ENCODE measurements at places on chromosomes 12 and 14.

DNA sequence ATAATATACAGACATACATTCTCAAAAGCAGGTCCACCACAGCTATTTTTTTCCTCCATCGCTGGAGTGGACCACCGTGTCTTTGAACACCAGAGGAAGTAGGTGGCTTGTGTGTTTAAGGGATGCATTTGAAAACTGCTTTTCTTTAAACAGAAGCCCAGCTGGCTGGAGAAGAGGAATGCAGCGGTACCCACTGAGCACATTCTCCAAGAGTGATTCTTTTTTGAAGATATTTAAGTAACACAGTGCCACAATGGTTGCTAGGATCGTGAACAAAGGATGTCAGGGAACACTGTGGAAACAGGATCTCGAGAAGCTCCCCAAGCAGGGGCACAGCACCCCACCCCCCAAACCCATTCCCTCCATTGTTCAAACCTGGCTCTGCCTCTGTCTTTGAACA lies 286.6 kb upstream of the PWP1 start:
- DNase-seq, result peak; percentile 49

DNA sequence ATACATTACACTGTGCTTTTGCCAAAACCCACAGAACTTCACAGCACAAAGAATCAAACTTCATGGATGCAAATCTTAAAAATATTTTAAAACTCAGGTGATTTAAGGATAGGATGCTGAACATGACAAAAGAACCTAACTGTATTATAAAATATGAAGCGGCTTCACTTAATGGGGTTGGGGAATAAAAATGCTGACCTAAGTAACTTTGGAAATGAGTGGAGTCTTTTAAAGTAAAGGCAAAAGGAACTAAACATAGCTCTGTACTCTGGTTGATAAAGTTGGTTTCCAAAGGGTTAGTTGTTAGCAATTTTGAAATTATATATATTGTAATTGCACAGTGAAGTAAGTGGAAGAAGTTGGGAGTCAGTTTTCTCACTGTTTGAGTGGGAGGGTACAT lies 111.5 kb upstream of the SYT1 start:
- DNase-seq, result no peak

- no peak for DNase-seq
Observed at GRCh38 chr12:54759751-54760150, 94.6 kb upstream of the MUCL1 start.

DNA sequence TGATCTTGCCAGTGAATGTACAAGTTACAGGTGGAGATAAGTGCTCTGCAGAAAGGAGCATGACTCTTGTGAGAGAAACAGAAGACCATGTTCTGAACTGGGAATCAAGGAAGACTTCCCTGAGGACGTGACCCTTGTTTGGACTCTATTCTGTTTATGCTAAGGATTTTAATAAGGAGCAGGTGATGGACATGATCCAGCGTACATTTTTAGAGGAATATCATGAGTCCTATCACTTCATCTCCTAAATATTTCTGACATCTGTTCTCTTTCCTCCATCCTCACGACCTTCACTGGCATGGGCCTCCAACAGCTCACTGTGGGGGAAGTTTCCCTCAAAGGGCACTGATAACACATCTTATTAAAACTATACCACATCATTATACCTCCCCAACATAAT lies 7.9 kb upstream of the SLC38A1 start:
- no peak for DNase-seq

DNA sequence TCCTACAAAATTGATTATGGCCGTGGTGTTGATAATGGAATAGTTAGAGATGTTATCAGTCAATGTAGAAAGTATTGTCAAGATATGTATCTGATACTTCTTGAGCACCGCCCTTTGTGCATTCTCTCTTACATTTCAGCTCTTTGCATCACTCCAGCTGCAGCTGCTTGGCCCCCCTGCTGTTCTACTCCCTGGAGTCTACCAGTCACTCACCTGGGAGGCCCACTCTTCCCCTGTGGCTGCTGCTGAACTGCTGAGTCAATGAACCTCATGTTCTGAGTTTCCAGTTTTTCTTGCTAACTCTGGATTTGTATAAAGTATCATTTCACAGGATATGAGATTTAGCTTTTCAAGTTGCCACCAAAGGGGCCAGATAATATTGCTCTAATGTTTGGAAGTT lies 312.8 kb upstream of the SLC16A7 start:
- no peak for DNase-seq

DNA sequence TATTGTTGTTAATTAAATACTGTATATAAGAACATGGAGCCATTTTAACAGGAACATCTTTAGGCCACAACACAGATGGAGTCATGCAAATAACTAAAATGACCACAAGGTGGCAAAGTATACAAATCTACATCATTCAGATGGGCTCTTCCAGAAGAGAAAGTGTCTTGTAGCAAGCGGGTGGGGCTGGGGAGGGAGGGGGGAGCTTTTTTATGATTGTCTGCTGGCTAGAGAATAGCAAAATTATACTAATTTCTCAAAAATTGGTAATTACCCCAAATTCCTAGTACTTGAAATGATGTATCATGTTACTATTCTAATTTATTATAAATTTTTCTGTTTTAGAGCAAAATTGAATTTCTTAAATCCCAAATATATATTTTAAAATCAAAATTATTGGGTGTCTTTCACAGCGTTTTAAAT lies 378.7 kb downstream of the PRKD1 start:
- DNase-seq, result peak; percentile 70

DNA sequence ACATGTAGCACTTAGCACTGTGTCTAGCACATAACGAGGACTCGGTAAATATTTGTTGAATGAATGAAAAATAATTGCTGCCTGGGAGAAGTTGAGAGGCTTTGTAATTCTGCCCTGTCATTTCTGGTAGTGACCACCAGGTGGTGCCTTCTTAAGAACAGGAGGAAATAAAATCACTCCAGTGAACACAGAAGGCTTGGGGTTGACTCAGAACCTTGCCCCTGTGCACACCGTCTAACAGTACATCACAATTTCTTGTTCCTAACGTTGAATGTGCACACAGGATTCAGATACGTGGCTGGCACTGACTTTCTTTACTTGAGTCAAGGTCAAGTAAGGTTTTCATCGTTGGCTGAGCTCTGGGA lies 91.8 kb downstream of the RGS6 start:
- peak; percentile 1 for DNase-seq

DNA sequence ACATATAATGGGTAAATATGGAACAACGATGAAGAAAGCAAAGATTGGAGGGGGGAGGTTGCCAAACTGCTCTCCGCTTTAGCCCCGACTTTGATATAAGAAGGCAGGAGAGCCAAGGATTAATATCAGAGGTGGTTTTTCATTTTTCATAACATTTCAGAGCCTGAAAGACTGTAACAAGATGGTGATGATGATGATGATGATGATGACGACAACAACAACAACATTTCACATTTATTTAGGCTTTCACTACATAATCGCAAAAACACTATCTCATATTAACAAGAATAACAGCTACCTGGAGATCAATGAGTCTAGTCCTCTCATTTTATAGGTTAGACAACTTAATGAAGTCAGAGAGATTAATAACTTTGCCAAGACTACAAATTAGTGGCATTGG lies 86.1 kb downstream of the ANKS1B start:
- no peak for DNase-seq

DNA sequence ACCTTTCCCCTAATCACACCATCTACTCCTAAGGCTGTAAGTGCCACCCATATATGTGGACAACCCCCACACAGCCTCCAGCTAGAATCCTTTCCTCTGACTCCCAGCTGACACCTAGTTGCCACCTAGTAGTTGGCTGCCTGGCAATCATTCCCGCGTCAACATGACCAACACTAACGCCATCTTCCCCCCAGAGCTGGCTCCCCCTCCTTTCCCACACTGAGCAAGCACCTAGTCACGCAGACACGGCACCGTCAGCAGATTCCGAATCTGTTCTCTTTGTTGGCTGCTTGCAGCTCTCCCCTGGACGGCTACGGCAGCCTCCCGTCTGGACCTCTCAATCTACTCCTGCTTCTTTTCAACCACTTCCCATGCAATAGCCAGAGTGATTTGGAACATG lies 27.7 kb downstream of the UBR7 start:
- DNase-seq, result peak; percentile 58

GRCh38 chr12:44571006-44571550 lies 305.0 kb downstream of the NELL2 start:
- no peak for DNase-seq

- no peak for DNase-seq
Observed at GRCh38 chr12:30015631-30016337, 232.0 kb upstream of the TMTC1 start.

DNA sequence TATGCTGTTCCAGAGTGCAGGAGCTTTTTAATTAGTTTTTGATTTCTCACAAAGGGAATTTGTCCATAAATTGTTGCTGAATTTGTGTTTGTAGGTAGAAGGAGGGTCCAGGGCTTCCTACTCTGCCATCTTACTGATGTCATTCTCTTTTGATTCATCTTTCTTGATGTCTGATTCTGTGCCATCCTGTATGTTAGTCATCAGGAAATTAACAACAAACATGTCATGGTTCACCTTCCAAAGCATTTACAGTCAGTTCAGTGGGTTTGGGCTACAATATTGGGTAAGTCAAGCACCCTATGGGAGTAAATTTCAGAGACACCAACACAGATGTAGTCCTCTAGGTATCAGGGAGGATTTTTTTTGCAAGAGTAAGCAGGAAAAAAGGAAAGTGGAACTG lies 135.2 kb upstream of the SLC38A2 start:
- no peak for DNase-seq

GRCh38 chr12:6207259-6207925 lies 7.2 kb downstream of the CD9 start:
- DNase-seq, result peak; percentile 24

DNA sequence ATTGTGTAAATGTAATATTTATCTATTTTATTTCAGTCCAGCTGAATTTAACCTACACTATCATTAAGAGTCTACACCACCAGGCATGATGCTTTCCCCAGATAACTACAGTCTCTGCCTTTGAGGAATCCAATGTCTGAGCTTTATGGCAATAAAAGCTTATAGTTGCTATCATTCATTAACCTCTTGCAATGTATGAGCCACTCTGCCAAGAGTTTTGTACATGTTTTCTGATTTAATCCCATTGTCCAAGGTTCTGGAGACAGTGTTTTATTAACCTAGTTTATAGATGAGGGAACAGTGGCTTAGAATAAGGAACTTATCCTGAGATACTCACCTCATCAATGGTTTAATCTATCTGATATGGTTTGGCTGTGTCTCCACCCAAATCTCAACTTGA lies 17.1 kb upstream of the KITLG start:
- no peak for DNase-seq

- DNase-seq, result no peak
Observed at GRCh38 chr14:49480979-49481498, 105.1 kb downstream of the RPS29 start.

DNA sequence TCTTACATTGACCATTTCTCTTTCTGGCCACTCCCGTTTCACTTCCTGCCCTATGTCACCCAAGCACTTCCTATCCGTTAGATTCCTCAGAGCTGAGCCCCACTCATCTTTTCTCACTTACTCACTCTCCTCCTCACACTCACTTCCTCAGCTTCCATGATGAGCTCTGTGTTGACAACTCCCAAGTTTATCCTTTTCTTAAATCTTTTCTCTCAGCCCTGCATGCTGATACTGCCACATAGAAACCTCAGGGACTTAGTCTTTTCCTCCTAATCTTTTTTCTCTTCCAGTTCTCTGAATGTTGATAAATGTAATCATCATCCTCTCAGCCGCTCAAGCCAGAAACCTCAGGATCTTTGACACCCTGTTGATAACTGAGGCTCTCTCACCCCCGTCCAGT lies 99.6 kb downstream of the ANO6 start:
- no peak for DNase-seq

GRCh38 chr14:96039633-96040311 lies 610 bp downstream of the C14orf132 start:
- peak; percentile 16 for DNase-seq

GRCh38 chr12:54221402-54221984 lies 32.7 kb upstream of the SMUG1 start:
- no peak for DNase-seq

DNA sequence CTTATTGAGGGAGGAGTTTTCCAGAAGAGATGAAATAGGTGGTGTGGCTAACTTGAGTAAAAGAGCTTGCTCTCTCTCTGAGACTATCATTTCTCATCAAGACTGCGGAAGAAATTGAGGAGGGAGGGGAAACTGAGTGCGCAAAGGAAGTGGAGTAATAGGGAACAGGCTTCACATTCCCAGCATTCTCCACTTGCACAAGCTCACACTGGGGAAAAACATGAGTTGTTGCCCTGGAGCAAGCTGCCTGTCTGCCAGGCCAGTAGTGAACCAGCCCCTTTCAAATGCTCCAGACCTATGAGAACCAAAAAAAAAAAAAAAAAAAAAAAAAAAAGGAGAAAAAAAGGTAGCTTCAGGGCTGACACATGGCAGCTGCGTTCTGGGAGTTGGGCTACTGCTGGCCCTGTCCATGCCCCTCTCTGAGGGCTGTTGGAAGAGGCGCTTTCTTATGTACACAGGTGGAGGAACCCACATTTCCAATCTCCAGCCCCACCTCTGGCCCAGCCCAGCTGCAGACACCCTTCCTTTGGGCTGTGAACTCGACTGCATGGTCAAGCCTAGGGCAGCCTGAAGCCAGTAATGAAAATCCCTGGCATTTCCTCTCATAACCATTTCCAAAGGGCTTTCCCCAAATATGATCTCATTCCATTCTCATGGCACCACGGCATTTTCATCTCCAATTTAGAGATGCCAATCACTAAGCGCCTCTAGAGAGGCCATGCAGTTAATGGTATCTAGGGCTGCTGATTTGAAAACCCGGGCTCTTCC lies 32.5 kb upstream of the EMP1 start:
- DNase-seq, result no peak

- DNase-seq, result no peak
Observed at GRCh38 chr14:101591582-101591981, 30.3 kb downstream of the DIO3 start.

DNA sequence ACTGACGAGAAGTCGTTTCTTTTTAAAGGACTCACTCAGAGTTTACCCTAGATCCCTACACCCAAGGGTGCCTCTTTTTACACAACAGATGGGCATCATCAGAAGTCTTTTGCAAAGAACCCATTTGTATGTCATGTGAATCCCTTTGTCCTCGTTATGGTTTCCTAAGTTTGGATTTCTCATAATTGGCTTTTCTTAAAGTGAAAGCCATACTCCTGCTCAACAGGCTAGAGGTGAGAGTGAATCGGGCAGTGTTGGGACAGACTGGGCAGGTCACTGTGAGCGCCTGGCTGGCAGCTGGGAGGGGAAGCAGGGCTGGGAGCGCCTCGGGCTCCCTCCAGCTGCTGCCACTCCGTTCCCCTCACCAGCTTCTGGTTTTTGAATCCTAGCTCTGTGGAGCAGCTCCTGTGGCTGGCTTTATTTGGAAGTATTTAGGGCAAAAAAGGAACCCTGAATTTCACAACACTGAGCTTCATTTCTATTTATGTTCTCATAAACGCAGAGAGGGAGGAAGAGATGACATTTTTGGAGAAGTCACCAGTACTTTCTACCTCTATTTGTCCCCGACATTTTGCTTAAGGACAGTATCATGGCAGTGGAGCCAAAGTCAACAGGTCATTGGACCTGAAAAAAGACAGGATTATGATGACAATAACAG lies 63.8 kb upstream of the ACTN1 start:
- DNase-seq, result no peak

DNA sequence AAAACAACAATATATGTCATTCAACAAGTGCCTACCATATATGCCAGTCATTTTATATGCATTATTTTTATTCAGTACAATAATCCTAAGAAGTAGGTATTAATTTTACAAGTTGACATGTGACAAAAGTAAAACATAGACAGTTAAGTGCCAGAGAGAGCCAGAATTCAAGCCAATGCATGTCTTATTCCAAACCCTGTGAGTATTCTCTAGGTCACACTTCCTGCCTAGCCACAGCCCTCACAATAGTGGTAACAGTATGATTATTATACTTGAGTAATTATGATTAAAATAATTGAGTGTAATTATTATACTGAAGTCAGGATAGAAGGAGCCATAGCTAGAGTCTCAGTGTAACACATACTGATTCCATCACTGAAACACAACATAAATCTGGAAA lies 52.2 kb downstream of the KIF21A start:
- DNase-seq, result no peak

Measured in fibroblast of upper back skin (primary cell).